ENCODE measurements at places on chromosomes 7 and 10.
A peak's percentile ranks its signal among the peaks of the same experiment; 100 is the strongest.

- no peak for DNase-seq
Measured at GRCh38 chr7:123637878-123638277, 17.8 kb upstream of the LMOD2 start.

DNA sequence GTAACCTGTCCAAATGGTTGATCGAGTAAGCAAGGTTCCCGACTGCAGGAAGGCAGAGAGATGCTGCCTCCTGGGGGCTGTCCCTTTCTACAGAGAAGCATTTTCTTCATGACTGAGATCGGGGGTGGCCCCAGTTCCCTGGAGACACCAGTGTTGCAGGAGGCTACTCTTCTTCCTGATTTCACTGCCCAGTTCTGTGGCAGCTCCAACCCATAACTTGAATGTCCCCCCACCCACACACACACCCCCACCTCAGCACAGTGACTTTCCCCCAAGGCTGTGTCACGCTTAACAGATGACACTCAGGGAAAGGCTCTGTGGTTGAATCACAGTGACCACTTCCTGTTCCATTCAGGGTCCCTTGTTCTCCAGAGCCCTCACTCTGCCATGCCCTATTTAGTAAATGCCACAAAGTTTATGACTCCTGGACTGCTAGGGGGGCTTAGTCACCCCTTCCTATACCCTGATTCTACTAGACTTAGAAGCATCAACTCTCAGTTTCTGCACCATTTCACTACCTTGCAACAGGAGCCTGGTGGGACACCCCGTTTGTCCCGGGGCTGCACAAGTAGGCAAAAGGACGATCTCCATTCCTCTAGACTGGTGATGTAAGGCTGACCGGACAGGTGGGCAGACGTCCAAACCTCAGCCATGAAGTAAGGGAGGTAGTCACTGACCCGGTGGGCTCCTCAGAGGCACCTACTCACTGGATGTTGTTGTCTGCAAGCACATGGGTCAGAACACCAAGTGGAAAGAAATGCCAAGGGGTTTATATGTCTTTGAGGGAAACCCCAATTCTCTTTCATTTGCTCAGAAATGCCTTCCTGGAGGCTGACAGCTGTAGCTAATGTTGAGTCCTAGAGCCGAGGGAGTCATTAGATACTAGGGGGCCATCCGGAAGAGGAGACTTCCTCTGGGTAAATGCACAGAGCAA lies 31.3 kb upstream of the SMC3 start:
- peak; percentile 89 for DNase-seq

GRCh38 chr10:17527514-17528146 lies 73.2 kb upstream of the ST8SIA6 start:
- DNase-seq: peak; percentile 38

- no peak for DNase-seq
Measured at GRCh38 chr7:146791344-146792285, 675.0 kb downstream of the CNTNAP2 start.

DNA sequence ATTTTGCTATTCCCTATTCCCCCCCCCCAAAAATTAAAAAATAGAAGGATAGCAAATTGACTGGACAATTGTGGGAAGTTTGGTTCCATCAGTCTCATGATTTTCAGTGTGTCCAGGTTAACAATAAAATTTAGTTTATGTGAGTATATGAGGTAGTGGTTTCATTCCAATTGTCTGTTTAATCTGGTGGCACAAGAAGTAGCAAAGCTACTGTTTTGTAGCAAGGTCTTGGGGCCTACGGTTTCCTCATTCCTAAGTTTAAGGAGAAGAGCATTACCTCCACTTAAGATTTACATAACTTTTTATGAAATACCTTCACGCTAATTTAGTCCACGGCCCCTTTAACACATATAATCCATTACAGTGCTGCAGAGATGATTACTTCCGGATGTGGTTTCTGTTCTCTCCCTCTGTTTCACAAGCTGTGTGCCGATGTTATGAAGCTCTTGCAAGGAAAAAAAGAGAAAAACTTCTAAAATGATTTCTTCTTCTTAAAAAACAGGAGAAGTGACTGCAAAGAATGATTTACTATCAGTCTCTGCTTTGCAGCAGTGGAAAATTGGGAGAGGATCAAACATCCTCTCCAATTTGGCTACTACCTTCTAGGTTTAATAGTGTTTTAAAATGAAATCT lies 32.7 kb upstream of the NPVF start:
- DNase-seq: peak; percentile 83

- peak; percentile 53 for DNase-seq
Measured at GRCh38 chr7:131546583-131547141, 9.8 kb downstream of the PODXL start.

GRCh38 chr7:151503902-151504714 lies 15.6 kb downstream of the RHEB start:
- peak; percentile 91 for DNase-seq

- DNase-seq: peak; percentile 73
Measured at GRCh38 chr10:122495406-122496340, 34.3 kb downstream of the HTRA1 start.

DNA sequence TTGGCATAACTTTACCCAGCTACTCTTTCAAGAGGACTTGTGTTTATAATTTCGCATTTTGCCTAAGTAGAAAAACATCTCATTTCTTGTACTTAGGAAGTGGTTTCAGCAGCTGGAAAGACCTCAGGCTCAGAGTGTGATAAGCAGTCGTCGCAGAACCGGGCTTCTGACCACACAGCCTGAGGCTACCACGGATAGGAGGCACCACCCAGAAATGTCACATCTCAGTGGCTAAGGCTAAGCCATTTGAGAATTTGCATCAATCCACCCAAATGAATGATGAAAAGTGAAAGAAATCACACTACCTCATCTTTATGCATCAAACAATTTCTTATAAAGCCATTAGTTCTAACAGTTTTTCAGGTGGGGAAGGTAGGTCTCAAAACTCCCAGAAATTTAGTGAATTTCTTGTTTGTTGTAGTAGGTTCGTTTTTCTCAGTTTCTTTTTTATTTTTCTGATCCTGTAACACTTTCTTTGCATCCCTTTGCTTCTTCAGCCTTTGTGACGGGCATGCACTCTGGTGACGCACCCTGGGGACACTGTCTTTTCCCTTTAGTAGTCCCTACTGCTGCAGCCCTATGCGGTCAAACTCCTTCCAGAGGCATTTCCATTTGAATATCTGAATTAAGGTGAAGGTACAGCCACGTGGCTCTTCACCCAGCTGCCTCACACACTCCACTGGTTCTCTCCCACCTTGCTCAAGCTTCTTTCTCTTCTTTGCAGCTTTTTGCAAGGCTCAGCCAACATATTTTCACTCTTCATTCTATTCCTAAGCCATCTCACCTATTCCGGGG lies 68.5 kb downstream of the MAP3K8 start:
- peak; percentile 66 for DNase-seq

Data from GM23248 (cell line).